ENCODE measurements at places on chromosomes 3 and 15.

GRCh38 chr15:89205991-89206585 is 15.3 kb downstream of the RLBP1 start:
- DNase-seq: no peak

- no peak for DNase-seq
Observed at GRCh38 chr3:12046406-12046805, 42.2 kb downstream of the SYN2 start.

DNA sequence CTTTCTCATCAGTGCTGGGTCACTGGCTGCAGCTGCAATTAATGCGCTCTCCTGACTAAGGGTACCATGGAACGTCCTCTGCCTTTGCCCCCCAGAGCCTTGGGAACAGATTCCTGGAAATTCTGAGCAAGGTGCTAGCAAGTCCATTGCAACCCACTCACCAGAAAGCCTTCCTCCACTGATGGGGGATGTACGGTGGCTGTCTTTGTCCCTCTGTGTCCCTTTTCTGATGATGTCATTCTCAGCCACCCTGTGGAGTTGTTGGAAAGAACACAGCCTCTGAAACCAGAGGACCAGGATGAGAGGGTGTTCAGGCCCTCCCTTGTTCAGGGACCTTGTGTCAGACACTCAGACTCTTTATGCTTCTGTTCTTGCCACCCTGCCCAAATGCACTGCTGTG is 38.1 kb upstream of the ZBTB38 start:
- DNase-seq: no peak

DNA sequence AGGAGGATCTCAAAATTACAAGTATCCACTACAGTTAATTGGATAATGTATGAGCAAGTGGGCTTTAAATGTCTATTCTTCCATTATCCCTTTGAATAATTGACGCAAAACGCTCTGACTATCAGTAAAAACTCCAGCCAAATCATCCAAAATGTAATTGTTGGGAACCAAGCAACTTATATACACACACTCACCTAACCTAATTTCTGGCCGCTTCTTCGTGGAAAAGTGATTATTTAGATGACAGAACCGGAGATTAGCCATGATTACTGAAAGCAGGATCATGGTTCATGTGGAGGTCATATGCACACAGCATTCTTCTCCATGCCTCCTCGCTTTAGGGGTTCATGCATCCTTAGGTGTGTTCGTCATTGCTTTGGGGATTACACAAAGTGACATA is 992.4 kb downstream of the NAALADL2 start:
- no peak for DNase-seq

GRCh38 chr3:189652042-189652441 is 20.9 kb downstream of the TP63 start:
- DNase-seq: no peak

DNA sequence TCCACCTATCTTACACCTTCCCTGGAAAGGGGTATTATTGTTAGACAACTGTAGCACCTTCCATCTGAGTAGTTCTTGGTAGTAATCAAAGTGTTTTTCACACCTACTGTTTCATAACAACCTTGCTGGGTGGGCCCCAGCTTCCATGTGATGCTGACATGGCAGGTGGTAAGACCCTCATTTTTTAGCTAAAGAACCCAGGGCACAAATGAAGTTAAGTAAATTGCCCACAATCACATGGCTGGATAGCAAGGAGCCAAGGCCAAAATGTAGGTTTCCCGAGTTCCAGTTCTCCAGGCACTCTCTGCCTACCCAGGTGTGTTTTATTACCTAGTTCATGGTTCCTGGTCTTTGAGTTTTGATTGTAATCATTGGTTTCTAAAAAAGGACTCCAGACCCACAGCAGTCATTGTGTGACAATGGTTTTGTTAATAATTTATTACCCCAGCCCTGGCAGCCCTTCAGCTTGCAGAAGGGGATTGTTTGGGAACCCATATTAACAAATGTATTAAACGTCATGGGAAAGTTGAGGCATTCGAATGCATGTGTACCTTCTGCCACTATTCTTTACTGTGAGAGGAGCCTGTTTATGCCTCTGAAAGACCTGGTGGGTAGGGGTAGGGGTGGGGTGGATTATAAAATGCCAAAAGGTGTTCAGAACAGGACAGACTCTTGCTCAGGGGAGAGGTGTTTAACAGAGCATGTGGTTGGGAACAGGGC is 222.2 kb upstream of the BHLHE40 start:
- no peak for DNase-seq

DNA sequence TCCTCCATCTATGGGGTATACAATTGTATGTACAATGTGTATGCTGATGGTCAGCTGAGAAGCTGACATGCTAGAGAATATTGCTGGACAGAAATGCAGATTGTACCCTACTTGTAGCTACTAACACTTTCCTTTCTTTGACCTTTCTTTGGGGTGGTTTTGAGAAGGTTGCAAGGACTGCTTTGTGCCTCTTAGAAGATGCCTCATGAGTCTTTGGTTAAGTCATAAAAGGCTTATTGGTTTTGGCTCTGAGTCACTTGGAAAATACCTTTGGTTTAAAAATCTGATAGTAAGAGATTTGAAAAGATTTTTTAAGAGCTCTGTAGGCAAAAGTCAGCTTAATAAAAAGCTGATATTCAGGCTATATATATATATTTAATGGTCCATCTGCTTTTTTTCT is 71.5 kb downstream of the ZMAT3 start:
- no peak for DNase-seq
